GM23248 (cell line): ENCODE measurements at places on chromosomes 13 and 19. TPM values are rescaled to one million over a fixed set of nuclear protein-coding genes. Genes with fewer than 3 reads are reported as not detected.

DNA sequence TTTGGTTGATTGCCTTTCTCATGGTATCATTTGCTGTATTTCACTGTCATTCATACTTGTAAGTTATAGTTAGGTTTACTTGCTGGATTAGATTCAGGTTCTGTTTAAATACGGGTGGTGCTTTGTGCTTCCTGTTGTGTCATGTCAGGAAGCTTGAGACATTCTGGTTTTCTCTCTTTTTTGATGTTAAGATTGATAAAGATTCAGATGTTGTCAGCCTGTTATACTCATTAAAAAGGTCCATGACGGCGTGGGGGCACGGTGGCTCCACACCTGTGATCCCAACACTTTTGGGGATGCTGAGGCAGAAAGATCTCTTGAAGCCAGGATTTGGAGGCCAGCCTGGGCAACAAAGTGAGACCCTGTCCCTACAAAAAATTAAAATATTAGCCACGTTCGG is 45.7 kb downstream of the NAA16 start:
- no peak overlapping the region for H3K4me3 ChIP-seq
- no peak for DNase-seq
- peaks cover 17% of the 10 kb centered on the region for H3K36me3 ChIP-seq
- H3K27me3 ChIP-seq = no peaks in the 10 kb centered on the region

Gene SIGLEC6
- total RNA-seq = not detected in 2 replicates

- no peaks in the 10 kb centered on the region for H3K4me1 ChIP-seq
- peak; percentile 9 for DNase-seq
- H3K27me3 ChIP-seq = no peaks in the 10 kb centered on the region
- H3K27ac ChIP-seq = no peak overlapping the region
Measured at GRCh38 chr13:40469581-40470310, 196.7 kb downstream of the FOXO1 start.

DNA sequence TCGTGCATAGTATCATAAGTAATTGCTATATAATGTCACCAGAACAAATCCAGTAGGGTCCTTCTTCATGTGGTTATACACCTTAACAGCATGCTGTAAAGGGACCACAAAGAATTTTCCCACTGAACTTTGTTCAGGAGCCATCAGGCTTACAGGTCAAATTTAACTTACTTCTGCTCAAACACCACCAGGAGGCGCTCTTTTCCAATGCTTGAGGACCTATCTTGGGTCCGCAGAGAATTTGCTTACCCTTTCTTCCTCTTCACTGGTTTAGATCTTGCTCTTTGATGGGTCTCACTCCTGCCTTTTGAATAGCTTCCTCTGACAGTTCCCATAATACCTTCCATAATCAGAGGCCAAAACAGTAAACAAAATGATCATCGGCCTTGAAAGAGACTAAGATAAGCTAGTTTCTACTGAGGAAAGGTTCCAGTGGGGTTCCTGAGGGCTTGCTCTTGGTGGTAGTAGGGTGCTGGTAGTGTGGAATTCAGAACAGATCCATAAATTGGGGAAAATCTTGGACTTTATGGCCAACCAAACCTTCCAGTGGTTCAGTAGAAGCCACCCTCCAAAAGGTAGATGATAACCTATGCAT is 37.4 kb downstream of the SCGB2B2 start:
- no peaks in the 10 kb centered on the region for H3K36me3 ChIP-seq
- H3K4me3 ChIP-seq = no peak overlapping the region
- no peaks in the 10 kb centered on the region for H3K4me1 ChIP-seq
- DNase-seq = peak; percentile 76
- H3K27me3 ChIP-seq = no peaks in the 10 kb centered on the region

- peak; percentile 69 for DNase-seq
- no peaks in the 10 kb centered on the region for H3K27me3 ChIP-seq
- H3K36me3 ChIP-seq = no peaks in the 10 kb centered on the region
- H3K27ac ChIP-seq = no peak overlapping the region
Measured at GRCh38 chr13:44155422-44156293, 218.0 kb upstream of the SERP2 start.

Gene CASP14
- not detected in 2 replicates for total RNA-seq

- H3K4me1 ChIP-seq = 0 out of 2 replicates have a peak, but pooled peaks cover 2% of the 10 kb centered on the region
- H3K4me3 ChIP-seq = no peak overlapping the region
- peaks cover 20% of the 10 kb centered on the region for H3K27me3 ChIP-seq
- H3K36me3 ChIP-seq = no peaks in the 10 kb centered on the region
Measured at GRCh38 chr19:43354305-43354627, 780 bp downstream of the CD177 start.

DNA sequence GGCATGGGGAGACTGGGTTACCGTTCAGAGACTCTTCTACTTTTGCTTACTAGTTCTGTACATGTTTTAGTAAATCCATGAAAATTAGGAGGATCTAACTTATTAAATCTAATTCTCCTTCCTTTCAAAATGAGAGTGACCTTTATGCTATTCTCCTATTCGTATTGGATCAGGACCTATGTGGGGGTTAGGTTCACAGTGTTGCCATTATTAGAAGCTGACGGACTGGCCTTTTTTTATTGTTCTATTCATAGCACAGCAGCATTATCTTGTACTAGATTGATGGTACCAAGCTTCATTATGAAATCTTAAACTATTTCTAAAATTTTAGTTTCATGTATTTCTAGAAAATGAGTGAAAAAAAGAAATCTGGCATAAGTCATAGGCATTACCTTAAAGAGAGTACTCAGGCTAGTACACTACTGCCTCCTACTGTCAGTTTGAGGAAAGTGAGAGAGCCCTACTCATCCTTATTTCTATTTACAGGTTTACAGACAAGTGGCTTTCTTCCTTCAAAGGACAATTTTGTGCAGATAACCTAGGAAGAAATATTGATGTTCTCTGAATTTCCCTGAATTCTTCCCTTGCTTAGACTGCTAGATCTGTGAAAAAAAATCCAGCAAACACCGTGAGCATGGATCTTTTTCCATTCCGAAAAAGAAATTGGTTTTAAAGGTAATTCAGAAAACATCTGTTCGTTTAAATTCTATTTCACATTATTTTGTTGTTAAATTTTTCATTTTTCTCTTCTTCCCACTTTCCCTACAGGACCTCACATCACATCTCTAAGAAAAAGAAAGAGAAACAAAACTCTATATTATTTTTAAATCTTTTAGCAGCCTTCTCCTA is 485.5 kb downstream of the DIAPH3 start:
- H3K27ac ChIP-seq = no peak overlapping the region
- no peaks in the 10 kb centered on the region for H3K4me1 ChIP-seq
- H3K27me3 ChIP-seq = no peaks in the 10 kb centered on the region
- peak; percentile 53 for DNase-seq
- no peak overlapping the region for H3K4me3 ChIP-seq

- no peaks in the 10 kb centered on the region for H3K36me3 ChIP-seq
- peak overlapping the region; percentile 82 for H3K27ac ChIP-seq
- H3K27me3 ChIP-seq = no peaks in the 10 kb centered on the region
- H3K4me1 ChIP-seq = peaks cover 25% of the 10 kb centered on the region
- peak; percentile 66 for DNase-seq
- no peak overlapping the region for H3K4me3 ChIP-seq
Measured at GRCh38 chr13:76917095-76917494, 30.9 kb upstream of the KCTD12 start.

GRCh38 chr19:17716309-17716929 is 2.9 kb upstream of the MAP1S start:
- no peaks in the 10 kb centered on the region for H3K36me3 ChIP-seq
- H3K4me1 ChIP-seq = peaks cover 22% of the 10 kb centered on the region
- H3K27ac ChIP-seq = peak overlapping the region; percentile 79; the same call in 1 of the 2 replicates
- no peak overlapping the region for H3K4me3 ChIP-seq
- H3K27me3 ChIP-seq = no peaks in the 10 kb centered on the region

DNA sequence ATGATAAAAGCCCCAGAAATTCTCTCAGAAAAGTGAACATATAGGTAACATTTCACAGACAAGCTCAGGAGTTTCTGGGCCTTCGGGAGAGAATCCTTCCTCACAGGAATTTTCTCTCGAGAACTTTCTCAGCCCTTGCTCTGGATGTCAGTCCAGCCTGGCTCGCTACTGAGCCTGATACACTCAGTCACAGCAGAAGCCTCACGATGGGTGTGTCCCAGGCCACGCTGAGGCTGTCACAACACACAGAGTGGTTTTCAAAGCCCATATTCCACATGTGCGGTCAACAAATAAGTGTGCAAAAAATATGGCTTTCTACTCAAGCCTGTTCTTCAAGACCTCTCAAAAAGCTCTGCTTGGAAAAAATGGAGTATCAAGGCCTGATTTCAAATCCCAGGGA is 31.5 kb upstream of the MEDAG start:
- peak overlapping the region; percentile 96 for H3K27ac ChIP-seq
- no peaks in the 10 kb centered on the region for H3K36me3 ChIP-seq
- peak; percentile 62 for DNase-seq
- no peak overlapping the region for H3K4me3 ChIP-seq
- H3K4me1 ChIP-seq = peaks cover 57% of the 10 kb centered on the region

Gene TEX29
- not detected in 2 replicates for total RNA-seq

Gene ZNF724
- total RNA-seq = 0.76 and 4.3 TPM in 2 replicates

GRCh38 chr13:110309661-110310524 is 2.8 kb downstream of the COL4A2 start:
- DNase-seq = no peak
- H3K4me3 ChIP-seq = no peak overlapping the region
- H3K36me3 ChIP-seq = peaks cover 4% of the 10 kb centered on the region; the same call in 1 of the 2 replicates
- H3K27me3 ChIP-seq = no peaks in the 10 kb centered on the region

GRCh38 chr19:41935760-41936415 is 7.6 kb upstream of the ERFL start:
- peak overlapping the region; percentile 6; the same call in 1 of the 2 replicates for H3K27ac ChIP-seq
- H3K36me3 ChIP-seq = no peaks in the 10 kb centered on the region
- peaks cover 7% of the 10 kb centered on the region for H3K4me1 ChIP-seq
- peaks cover 30% of the 10 kb centered on the region for H3K27me3 ChIP-seq

DNA sequence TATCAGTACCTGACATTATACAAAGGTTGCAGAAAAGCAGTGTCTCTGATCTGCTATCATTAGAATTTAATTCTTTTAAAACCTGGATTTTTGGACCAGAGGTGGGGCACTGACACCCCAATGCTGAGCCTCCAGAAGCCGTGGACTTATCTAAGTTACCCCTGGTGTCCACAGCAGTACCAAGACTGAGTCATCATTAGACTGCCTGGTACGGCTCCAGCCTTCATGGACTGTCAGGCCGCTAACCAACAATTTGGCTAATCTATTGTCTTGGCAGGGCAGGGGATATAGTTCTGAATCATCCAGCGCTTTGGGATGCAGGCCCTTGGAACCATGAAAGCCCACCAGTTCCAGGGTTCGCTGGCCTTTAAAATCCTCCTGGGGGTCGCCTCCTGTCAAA is 78.3 kb downstream of the TSHZ3 start:
- peaks cover 14% of the 10 kb centered on the region; the same call in 1 of the 2 replicates for H3K4me1 ChIP-seq
- H3K27me3 ChIP-seq = no peaks in the 10 kb centered on the region
- H3K4me3 ChIP-seq = no peak overlapping the region
- H3K36me3 ChIP-seq = peaks cover 10% of the 10 kb centered on the region; the same call in 1 of the 2 replicates

Gene KLK4
- total RNA-seq = not detected in 2 replicates

GRCh38 chr19:56341948-56342347 is 27.3 kb upstream of the ZSCAN5A start:
- no peaks in the 10 kb centered on the region for H3K4me1 ChIP-seq
- no peaks in the 10 kb centered on the region for H3K36me3 ChIP-seq
- no peaks in the 10 kb centered on the region for H3K27me3 ChIP-seq
- DNase-seq = no peak
- H3K27ac ChIP-seq = no peak overlapping the region

Gene LILRA1
- total RNA-seq = not detected in 2 replicates

GRCh38 chr19:5690955-5691821 is 1.1 kb downstream of the RPL36 start:
- H3K36me3 ChIP-seq = peaks cover 15% of the 10 kb centered on the region; the same call in 1 of the 2 replicates
- DNase-seq = peak; percentile 60
- peak overlapping the region; percentile 77 for H3K27ac ChIP-seq
- no peaks in the 10 kb centered on the region for H3K4me1 ChIP-seq
- H3K27me3 ChIP-seq = no peaks in the 10 kb centered on the region

Gene VSTM2B
- not detected in 2 replicates for total RNA-seq

GRCh38 chr13:64020126-64020525 is 2604.5 kb upstream of the PCDH20 start:
- no peaks in the 10 kb centered on the region for H3K36me3 ChIP-seq
- no peak overlapping the region for H3K27ac ChIP-seq
- no peak for DNase-seq
- no peaks in the 10 kb centered on the region for H3K4me1 ChIP-seq
- no peaks in the 10 kb centered on the region for H3K27me3 ChIP-seq

- no peaks in the 10 kb centered on the region for H3K36me3 ChIP-seq
- no peaks in the 10 kb centered on the region for H3K4me1 ChIP-seq
- DNase-seq = no peak
- H3K4me3 ChIP-seq = no peak overlapping the region
- H3K27me3 ChIP-seq = no peaks in the 10 kb centered on the region
- H3K27ac ChIP-seq = no peak overlapping the region
Measured at GRCh38 chr19:35033067-35034004, 3.1 kb downstream of the SCN1B start.

DNA sequence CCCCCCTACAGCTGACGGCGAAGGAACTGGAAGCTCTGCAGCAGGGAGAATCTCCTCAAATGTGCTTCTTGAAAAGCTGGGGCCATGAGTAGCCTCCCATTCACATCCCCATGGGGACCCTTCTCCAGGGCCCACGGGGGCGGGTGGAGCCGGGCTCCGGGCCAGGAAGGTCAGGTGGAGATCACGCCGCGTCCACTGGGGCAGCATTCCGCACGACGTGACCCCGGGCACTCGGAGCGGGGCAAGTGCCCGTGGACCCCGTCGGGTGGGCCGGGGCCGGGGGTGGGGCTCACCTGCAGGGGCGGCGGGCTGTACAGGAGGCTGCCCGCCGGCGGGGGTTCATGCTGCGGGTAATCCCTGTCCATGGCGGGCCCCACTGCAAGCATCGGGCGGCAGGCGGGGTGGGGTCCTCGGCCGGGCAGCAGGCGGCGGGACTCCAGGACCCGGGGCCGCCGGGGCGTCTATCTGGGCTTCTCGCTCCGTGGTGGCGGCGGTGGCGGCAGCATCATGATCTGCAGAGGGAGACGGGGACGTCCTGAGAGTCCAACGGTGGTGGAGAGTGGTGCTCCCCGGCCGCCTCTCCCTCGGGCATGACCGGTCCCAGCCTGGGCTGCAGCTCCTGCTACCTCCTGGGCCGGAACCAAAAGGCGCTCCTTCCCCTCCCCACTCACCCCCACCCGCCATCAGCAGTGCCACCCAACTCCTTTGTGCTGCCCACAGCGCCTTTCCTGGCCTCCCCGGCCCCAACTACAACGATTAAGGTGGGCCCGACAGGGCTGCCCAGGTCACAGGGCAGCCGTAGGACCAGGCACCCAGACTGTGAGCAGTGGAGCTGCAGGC is 20.0 kb downstream of the SBNO2 start:
- peaks cover 5% of the 10 kb centered on the region; the same call in 1 of the 2 replicates for H3K36me3 ChIP-seq
- H3K4me1 ChIP-seq = peaks cover 33% of the 10 kb centered on the region
- H3K4me3 ChIP-seq = peak overlapping the region; percentile 67
- H3K27me3 ChIP-seq = no peaks in the 10 kb centered on the region
- H3K27ac ChIP-seq = peak overlapping the region; percentile 97

Gene NANOS3
- total RNA-seq = not detected in 2 replicates

Gene ZNF763
- 0.63 and 1.8 TPM in 2 replicates for total RNA-seq

- H3K27me3 ChIP-seq = no peaks in the 10 kb centered on the region
- no peak for DNase-seq
- H3K36me3 ChIP-seq = no peaks in the 10 kb centered on the region
- H3K27ac ChIP-seq = no peak overlapping the region
- H3K4me3 ChIP-seq = no peak overlapping the region
Measured at GRCh38 chr13:104740641-104741222, 1674.5 kb upstream of the SLC10A2 start.
